GM04504 (cell line): ENCODE measurements at places on chromosomes 4 and X.
A peak's percentile ranks its signal among the peaks of the same experiment; 100 is the strongest.

DNA sequence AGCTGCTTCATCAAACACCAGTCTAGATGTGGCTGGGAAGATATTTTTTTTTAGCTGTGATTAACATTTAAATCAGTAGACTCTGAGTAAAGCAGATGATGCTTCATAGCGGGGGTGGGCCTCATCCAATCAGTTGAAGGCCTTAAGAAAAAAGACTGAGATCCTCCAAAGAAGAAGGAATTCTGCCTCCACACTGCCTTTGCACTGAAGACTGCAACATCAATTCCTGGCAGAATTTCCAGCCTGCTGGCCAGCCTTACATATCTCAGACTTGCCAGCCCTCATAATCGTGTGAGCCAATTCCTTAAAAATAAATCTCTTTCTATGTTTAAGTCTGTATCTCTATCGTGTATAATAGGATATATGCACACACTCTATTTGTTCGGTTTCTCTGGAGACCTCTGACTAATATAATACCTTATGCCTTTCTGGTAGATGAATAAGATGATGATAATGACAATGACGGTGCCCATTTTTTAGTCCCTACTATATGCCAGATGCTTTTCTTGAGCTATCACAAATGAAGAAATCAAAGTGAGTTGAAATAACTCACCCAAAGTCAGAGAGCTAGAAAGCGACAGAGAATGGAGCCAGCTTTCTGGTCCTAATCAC is 66.1 kb upstream of the SOD3 start:
- no peak for DNase-seq

GRCh38 chr4:120096508-120097297 is 30.1 kb upstream of the MAD2L1 start:
- DNase-seq: no peak

GRCh38 chr4:17616283-17616682 is 1.8 kb downstream of the MED28 start:
- DNase-seq: no peak

GRCh38 chr4:4791299-4792111 is 68.0 kb upstream of the MSX1 start:
- DNase-seq: no peak

DNA sequence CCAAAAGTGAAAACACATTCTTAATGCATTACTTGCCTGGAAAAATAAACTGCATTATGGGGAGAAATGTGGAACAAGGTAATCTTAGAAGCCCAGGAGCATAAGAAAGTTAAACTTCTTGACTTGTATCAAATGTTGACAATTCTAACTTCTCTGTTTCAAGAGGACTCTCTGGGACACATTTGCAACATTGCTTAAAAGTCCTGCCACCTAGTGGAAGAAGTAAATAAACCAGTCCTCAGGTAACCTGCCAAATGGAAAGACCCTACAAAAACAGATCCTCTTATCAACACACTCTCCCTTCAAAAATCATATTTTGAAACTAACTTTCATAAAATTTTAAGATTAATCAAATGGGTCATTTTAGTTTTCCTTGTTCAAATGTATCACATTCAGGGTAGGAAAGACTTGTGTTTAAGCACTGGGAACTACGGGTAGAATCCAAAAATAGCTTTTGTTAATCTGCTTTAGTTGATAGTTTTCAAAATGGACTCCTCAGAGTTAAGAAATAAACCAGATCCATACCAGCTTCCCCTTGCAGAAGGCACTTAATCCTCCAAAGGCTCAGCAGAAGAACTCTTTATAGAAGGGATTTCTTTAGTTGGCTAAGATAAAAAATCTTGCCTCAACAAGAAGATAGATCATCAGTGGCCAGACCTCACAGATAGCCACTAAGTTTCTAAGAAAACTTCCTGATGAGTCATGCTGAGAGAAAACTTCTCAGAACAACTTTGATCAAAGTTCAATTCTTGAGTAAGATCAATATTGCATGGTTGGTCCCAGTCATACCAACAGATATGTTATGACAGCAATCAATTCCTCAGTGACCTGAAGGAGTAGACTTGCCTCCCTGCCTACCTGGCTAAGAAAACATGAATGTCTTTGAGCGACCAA is 141.7 kb downstream of the HHIP start:
- no peak for DNase-seq

DNA sequence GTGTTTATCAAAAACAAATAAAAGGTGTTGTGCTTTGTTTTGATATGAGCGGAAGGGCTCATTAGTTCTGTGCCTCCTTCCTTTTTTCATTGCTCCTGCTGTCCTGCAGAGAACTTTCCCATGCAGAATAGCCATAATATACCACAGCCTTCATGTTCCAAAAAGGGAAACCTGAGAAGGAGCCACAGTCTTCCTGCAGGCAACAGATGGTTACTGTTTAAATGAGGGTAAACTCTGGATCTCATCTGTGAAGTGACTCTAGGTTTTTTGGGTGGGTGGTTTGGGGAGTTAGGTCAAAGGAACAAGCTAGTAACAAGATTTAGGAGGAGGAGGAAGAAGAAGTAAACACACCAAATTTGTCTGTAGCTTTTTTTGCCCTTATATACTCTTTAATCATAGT is 131.8 kb downstream of the BMPR1B start:
- no peak for DNase-seq

DNA sequence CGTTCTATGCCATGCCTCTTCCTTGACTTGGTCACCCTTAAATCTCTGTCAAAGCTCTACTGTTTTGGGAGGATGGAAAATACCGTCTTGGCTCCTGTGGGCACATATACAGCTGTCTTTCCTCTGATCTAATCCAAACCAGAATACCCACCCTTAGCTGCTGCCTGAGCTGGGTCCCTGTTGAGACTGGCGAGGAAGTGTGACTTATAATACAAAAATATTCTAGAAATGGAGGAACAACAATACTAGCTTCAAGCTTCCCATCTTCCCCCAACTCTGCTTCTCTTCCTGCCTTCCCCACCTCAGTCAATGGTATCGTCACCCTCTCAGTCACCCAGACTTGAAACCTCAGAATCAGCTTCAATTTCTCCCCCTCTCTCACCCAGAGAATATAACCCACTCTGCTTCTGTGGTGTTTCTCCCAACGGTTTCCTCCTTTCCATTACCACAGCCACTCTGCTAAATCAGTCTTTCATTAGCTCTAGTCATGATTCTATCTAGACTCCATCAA is 599 bp upstream of the IL2RG start:
- no peak for DNase-seq

GRCh38 chrX:11944501-11944900 is 186.5 kb downstream of the MSL3 start:
- DNase-seq: peak; percentile 26

DNA sequence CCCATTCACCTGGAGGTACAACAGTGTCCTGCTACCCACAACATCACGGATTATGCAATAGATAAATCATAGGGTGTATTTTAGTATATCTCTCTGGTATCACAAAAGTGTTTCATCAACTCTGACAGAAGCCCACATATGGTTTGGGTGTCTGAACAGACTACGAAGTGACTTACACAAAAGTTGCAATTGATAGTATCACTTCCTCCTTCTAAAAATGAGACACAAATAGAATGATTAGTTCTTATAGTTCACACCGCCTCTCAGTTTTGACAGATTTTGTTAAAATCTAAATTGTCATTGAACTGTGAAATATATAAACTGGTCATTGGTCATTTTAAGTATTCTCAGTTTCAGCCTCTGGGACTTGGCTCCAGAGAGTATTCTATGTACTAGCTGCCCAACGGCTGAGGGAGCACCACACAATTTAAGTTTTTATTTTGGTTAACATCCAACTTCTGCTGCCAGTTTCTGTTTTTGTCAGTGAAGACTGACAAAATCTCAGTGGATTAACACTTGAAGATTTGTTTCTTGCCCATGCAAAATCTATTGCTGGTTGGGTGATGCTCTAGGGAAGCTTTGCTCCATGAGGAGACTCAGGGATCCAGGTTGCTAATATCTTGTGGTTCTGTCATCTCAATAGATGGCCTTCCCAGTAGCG is 113.8 kb upstream of the PUDP start:
- no peak for DNase-seq

- DNase-seq: no peak
Observed at GRCh38 chr4:98345838-98346237, 84.7 kb downstream of the RAP1GDS1 start.

GRCh38 chrX:110006821-110007375 is 4.0 kb downstream of the TMEM164 start:
- no peak for DNase-seq

DNA sequence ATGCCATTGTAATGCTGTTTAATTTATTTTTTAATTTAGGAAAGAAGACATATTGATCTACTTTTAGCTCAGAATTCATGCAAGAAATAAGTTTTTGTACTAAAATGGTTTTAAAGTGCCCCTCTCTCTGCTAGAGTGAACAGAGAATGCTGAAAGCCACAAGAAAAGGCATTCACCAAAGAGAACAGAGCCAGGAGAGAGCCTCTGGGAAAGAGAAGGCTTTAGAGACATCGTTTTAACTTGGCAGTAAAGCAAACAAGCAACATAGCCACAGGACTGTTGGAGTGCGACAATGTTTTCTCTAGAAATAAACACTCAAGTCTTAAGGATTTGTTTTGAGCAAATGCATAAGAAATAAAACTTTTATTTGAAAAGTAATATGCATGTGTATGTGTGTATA is 484.1 kb upstream of the CPEB2 start:
- DNase-seq: no peak

- no peak for DNase-seq
Observed at GRCh38 chr4:68079928-68080327, 49.7 kb downstream of the TMPRSS11F start.

DNA sequence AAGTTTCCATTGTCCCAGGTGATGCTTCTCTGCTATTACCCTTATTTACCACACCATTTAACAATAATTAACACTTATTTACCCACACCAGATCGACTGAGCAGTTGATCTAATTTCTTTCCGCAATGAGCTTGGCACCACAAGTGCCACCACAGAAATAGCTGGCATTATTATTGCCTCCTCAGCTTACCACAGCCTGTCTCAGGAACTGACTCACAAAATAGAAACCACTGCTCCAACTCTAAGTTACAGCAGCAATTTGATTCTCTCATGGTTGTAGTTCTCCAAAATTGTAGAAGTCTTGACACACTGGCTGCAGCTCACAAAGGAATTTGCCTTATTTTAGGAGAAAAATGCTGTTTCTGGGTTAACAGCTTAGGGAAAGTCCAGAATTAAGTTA is 22.5 kb downstream of the ZNF721 start:
- no peak for DNase-seq

- DNase-seq: peak; percentile 7
Observed at GRCh38 chr4:174490451-174490961, 31.8 kb downstream of the HPGD start.

- DNase-seq: no peak
Observed at GRCh38 chrX:96455078-96455477, 229.6 kb upstream of the DIAPH2 start.

GRCh38 chrX:131617182-131617581 is 73.3 kb downstream of the OR13H1 start:
- DNase-seq: peak; percentile 10

GRCh38 chr4:85557016-85557901 is 82.3 kb downstream of the ARHGAP24 start:
- DNase-seq: no peak

DNA sequence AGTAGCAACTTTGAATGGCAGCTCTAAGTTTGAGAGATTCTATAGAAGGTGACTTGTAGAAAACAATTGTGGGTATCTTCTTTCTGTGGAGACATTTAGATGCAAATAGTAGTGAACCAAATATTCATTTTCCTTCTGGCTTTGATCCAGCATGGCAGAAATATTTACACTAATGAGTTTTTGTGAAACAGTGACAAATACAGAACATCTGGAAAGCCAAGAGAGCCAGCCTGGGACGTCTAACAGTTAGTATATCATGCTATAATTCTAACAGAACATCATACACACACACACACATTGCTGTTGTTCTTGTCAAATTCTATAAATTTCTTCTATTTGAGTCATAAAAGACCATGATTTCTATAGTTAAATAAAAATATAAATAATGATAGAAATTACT is 1777.9 kb downstream of the ARAP2 start:
- DNase-seq: no peak
